ENCODE measurements at places on chromosomes 11 and 22.

DNA sequence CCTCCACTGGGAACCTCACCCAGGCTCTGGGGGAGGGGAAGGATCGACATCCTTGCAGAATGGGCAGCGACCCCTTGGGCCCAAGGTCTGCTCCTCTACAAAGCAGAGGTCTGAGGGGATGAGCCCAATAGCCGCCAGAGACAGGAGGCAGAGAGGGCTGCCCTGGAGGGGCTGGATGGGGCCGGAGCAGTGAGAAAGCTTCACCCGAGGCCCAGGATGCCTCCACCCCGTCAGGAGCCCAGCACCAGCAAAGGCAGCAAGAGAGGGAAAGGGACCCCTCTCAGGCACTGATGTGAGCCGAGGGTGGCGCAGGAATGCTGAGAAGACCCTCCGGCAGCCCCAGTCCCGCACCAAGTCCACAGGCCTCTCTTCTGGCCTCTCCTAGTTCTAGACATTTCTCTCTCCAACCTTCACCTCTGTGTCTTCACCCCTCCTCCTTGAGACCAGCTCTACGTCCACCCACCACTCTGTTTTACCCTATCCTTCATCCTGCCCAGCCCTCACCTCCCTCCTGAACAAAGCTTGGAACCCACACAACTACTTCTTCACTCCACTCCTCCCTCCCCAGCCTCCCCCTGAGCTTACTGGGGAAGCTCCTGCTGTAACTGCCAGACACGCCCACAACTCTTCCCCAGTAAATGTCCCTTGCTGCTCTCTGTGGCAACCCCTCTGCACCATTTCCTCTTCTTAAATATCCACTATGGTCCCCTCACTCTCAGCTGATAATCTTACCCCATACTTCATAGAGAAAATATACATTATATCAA, 131.9 kb downstream of the MPPED1 start:
- DNase-seq: no peak

DNA sequence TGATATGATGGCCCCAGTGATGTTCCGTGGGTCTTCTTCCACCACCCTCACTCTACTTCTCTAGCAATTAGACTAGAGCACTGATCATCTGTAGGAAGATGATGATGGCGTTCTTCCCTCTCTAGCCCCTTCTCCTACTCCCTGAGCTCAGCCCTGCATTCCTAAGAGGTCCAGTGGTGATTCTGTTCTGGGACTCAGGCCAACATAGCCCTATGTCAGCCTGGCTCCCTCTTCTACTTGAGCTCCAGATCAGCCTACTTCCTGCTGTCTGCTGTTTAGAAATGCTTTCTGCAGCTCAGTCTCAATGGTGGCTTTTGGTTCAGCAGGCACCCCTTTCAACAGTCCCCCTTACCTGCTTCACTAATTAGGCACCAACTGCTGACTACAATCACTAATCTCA, 86.1 kb upstream of the ZBED5 start:
- DNase-seq: no peak

- DNase-seq: no peak
Measured at GRCh38 chr22:28477556-28477955, 202.1 kb downstream of the TTC28 start.

DNA sequence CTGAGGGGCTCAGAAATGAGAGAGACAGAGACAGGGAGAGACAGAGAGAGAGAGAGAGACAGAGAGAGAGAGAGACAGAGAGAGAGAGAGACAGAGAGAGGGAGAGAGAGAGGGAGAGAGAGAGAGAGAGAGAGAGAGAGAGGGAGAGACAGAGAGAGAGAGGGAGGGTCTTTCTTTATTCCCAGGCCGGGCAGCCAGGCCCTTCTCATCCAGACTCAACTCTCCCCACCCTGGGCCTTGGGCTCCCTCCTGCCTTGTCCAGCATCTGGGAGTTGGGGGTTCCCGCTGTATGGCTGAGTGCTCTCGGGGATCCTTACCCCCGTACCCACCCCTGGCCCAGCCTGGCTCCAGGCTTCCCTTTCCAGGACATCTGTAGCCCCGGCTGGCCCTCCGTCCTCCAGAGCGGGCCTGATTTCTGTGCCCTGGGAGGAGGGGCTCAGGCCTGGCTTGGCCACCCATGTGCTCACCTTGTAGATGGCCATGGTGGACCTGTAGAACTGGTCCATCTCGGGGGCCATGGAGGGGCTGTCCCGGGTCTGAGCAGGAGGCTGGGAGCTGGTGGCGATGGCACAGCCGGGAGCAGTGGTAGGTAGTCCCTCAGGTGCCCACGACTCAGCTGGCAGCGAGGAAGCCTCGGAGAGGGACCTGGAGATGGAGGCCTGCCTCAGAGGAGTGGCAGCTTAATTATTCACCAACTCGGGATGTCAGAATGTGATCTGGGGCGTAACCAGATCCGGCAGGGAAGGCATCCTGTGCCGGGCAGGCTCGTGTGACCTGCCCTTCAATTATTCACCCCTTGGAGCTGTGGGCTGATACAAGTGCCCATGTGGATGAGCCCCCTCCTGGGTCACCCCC, at the start of gene BAIAP2L2:
Gene BAIAP2L2, minus strand, starts transcription at position 677 of the 855 bp plus-strand sequence. Its CDS starts 159 bp downstream, at position 518.
- no peak for DNase-seq

DNA sequence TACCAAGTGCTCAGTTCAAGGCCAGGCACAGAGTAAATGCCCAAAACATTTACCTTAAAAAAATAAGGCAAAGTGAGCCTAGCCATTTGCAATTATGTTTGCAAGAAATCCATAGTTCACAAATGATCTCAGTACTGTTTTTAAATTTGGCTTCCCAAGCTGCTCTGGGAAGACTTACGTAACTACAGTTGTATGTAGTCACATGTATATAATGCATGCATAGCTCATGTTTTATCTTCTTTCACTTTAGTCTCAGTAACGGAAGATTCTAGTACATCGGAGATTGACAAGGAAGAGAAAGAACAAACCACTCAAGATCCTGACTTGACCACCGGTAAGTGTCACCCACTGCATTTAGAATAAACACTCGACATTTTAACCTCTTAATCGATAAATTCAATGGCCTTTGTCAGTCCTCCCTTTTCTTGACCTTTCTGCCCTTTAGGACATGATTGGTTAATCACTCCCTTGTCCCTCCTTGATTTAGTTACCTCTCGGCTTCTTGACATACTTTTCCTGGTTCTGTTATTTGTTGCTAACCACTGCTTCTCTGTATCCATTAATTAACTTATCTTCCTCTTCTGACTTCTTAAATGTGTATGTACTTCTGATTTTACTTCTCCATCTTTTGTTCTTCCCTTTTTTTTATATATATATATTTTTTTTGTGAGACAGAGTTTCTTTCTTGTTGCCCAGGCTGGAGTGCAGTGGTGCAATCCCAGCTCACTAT, 18.0 kb upstream of the JHY start:
- no peak for DNase-seq

- no peak for DNase-seq
Measured at GRCh38 chr22:38223289-38223960, 21.6 kb downstream of the MAFF start.

DNA sequence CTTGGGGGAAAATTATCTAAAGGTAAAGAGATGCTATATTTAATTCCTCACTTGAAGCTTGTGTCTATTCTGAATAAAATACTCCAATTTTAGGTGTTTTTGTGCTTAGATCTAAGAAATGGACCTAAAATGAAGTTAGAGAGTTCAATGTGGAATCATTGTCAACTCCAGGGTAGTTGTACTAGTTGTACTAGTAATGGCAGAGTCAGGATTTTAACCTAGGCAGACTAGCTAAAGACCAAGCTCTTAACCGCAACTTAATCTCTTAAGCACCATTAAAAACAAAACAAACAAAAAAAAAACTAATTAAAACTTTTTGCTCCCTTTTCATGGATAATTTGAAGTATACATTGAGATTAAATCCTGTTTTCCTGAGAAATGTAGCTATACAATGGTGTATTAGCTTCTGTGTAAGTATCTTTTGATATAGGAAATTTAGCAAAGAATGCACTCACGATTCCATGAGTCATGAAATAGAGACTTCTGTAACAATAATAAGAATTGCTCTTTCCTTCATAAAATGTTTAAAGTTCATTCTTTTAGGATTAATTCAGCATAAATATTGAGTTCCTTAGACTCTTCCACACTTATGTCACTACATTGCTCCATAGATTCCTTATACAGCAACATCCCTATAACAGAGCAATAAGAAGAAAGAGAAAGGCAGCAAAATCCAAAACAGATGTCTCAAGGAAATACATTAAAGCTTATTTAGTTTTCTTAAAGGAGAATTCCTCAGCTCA, 26.5 kb upstream of the SOX6 start:
- no peak for DNase-seq

- DNase-seq: no peak
Measured at GRCh38 chr11:19237813-19238212, 2.9 kb downstream of the E2F8 start.

- DNase-seq: no peak
Measured at GRCh38 chr11:83681031-83681781, 395.0 kb upstream of the CCDC90B start.

DNA sequence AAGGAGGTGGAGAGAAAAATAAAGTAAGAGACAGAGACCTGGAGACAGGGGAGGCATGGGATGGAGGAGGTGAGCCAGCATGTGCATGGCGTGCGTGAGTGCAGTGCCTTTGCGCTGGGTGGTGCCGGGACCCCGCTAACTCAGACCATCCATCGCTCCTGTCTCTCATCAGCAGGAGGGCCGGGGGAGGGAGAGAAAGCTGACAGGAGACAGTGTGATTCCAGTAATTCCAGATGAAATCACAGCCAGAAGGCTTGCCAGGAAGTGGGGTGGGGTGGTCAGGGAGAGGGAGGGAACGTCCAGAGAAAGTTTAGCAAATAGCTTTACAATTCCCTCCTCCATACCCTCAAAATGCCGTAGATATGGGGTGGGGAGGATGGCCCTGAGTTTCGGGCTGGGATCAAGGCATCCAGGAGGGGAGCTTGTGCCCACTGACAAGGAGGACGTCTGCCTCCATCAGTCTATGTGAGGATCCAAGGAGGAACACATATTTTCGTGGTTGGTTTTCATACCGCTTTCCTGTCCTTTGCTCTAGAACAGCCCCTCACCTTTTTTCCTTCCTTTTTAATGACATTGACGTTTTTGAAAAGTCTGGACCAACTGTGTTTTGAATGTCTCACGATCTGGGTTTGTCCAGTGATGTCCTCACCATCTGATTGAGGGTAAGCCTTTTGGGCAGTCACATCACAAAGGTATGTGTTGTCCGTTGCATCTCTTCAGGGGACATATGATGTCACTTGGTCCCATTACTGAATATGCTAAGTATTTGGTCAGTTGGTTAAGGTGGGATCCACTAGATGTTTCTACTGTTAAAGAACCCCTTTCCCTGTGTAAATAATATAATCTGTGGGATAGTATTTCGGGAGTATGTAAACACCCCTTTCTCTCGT, 567.3 kb downstream of the MIAT start:
- DNase-seq: no peak

DNA sequence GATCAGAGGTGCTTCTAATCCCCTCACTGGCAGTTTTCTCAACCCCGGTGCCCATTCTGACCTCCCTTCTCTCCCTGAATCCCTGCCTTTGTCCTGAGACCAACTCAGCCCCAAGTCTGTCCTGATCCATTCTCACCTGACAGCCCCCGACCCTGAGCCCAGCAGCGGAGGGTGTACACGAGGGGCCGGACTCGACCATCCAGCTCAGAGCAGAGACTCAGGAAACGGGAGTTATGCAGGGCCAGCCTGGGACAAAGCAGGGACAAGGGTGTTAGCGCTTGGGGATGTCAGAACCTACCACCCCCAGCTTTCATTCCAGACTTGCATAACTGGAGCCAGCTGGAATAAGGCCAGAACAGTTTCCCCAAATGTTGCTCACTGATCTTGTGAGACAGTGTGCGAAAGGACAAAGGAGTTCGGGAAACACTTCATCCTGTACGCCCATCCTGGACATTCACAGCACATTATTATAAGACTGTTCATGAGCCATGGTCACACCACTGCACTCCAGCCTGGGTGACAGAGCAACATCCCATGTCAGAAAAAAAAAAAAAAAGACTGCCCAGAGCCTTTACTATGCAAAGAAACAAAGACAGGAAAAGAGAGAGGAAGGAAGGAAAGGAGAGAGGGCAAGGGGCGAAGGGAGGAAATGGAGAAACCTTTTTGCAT, 3.5 kb upstream of the EEF1G start:
- DNase-seq: no peak

DNA sequence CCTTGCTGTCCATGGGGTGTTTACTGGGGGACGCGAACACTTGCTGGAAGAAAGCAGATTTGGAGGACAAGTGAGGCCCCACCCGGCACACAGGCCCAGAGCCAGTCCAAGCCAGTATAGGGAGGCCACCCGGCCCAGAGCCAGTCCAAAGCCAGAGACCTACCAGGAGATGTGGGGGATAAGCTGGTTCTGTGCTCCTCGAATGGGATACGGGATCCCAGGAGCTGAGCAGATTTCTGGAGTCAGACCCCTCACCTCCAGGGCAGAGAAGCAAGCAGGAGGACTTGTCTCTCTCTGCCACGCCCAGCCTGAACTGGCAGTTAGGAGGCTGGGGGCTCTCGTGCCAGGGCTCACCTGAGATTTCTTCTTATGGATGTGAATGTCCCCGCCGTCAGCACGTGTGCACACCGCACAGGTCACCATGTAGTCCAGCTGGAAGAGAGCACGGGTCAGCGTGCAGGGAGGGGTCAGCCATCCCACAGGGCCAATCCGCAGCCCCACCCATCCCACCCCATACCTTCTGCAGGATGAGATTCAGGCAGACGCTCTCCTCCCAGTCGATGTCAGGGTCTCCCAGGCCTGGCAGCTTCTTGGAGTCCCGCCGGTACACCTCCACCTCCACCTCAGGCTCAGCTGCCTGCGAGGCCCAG, 35.3 kb downstream of the KIAA0930 start:
- no peak for DNase-seq

- no peak for DNase-seq
Measured at GRCh38 chr11:119567688-119568582, 145.0 kb upstream of the THY1 start.

DNA sequence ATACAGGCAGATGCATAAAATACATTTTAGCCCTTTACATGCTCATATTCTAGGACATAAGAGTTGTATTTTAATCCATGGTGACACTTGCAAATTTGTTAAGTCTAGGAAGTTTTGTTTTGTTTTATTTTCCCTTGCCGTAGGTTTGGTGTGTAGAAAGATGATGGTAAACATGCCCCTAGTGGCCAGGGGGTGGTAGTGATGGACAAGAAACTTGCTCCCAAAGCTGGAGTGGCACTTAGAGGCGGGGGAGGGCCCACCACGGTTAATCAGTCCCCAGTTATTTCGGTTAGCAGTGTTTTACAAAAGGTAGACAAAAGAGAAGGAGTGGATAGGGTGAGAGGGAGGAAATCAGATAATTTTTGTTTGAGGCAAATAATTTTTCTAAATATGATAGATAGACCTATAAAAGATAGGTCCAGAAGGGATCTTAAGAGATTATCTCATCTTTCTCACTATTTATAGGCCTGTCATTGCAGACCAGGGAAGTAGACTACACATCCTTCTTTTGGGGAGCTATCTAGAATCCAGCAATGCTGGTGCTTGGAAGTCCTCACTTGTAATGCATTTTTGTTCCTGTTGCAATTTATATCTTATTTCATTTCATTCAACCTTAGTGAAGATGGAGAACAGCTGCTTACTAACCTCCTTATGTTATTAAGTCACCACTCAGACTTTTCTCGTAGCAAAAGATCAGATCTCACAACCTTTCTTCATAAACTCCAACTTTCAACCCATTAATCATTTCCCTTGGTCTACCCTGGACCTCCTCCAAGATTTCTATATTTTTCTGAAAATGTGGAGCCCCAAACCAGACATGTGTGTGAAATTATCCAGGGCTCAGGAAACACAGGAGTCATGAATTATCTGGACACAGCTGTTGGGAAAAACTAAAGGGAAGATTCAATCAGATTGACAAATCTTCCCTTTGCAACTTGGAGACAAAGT, 5.9 kb upstream of the BDNF start:
- no peak for DNase-seq

- DNase-seq: no peak
Measured at GRCh38 chr11:34680206-34680605, 59.3 kb downstream of the EHF start.

- no peak for DNase-seq
Measured at GRCh38 chr11:93251922-93252321, 54.1 kb upstream of the SLC36A4 start.

Measured in activated CD4-positive, alpha-beta T cell treated with anti-CD3 and anti-CD28 coated beads, Interleukin-2, amount 50 U/mL, for 1 hour (primary cell).